ENCODE measurements at places on chromosomes 2 and 18.

DNA sequence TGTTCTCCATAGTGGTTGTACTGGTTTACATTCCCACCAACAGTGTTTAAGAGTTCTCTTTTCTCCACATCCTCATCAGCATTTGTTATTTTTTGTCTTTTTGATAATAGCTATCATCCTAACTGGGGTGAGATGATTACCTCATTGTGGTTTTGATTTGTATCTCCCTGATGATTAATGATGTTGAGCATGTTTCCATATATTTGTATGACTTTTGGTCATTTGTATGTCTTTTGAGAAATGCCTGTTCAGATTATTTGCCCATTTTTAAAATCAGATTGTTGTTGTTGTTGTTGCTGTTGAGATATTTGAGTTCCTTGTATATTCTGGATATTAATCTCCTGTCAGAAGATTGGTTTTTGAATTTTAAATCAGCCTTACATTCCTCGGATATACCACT, 147.5 kb downstream of the NCOA1 start:
- no peak for DNase-seq

GRCh38 chr2:17179145-17179808, 339.0 kb downstream of the RAD51AP2 start:
- no peak for DNase-seq

DNA sequence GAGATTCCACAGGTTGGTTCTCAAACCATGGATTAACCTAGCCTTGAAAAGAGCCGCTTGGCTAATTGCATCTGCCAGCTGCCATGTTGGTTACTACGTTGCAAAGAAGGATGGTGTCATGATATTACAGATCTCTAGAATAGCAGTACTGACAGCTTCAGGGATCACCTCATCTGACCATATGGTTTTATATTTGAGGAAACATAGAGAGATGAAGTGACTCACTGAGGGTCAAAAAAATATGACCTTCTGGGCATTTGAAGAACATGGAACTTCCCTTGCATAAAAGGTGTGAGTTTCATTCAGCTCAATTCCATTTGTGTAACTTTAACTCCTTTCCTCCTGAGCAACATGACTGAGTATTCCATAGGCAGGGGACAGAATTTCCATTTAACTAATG, 242.3 kb downstream of the SETBP1 start:
- no peak for DNase-seq

GRCh38 chr2:32993005-32993539, 46.3 kb downstream of the LTBP1 start:
- DNase-seq: no peak

DNA sequence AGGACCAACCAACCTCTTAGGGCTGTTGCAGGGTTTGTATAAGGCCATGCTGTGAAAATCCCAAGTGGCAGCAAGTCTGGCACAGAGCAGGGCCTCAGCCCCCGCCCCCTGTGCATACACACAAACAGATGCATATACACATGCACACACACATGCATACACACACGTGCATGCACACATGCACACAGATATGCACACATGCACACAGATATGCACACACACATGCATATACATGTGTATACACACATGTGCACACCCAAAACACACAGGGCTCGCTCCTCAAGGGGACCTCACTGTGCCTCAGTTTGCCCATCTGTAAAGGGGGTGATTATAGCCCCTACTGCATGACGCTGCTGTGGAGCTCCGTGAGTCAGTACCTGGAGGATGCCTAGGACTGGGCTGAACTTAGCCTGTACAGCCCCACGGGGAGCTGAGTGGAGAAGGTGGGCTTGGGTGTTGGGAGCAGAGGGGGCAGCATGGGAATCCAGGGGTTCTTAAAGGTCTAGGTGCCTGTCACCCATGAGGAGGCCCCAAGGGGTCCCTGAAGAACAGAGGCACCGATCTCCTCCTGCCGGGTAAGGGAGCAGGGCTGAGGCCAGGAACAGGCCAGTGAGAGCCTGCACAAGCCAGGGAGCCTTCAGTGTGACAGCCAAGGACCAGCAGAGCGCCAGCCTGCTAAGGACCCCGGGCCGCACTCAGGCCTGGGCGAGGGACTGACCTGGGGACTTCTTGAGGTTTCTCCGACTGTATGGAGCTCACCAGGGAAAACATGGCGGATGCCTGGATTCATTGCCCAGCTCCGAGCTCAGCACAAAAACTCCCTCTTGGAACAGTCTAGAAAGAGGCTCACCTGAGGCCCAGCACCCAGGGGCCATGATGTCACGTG, 24.0 kb upstream of the ALPI start:
- DNase-seq: no peak

DNA sequence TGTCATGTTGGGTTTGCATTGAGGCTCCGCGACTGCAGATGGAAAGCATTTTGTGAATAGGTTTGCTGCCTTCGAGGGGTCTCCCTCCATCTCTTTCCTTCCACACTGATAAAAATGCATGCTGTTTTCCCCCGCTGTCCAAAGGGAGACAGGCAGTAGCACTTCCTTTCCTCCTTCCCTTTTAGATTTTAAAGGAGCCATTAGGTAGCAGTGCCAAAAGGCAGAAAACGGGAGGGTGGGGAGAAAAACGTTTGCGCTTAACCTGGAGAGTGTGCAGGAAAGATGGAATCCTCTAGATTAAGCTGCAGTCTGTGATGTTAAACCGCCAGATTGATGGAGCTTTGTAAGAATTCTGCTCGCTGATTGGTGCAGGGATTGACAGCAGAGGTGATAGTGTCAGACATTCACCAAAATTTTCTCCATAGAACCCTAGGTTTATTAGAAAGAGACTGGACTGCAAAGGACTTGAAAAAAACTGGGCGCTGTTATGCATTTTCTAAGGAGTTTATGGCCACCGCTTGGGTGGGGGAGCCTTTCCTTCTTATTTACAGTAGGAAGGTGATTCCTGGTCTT, 688 bp downstream of the MAPRE2 start:
- DNase-seq: peak; percentile 38

- DNase-seq: peak; percentile 80
Measured at GRCh38 chr2:221203125-221203524, 369.0 kb downstream of the EPHA4 start.

DNA sequence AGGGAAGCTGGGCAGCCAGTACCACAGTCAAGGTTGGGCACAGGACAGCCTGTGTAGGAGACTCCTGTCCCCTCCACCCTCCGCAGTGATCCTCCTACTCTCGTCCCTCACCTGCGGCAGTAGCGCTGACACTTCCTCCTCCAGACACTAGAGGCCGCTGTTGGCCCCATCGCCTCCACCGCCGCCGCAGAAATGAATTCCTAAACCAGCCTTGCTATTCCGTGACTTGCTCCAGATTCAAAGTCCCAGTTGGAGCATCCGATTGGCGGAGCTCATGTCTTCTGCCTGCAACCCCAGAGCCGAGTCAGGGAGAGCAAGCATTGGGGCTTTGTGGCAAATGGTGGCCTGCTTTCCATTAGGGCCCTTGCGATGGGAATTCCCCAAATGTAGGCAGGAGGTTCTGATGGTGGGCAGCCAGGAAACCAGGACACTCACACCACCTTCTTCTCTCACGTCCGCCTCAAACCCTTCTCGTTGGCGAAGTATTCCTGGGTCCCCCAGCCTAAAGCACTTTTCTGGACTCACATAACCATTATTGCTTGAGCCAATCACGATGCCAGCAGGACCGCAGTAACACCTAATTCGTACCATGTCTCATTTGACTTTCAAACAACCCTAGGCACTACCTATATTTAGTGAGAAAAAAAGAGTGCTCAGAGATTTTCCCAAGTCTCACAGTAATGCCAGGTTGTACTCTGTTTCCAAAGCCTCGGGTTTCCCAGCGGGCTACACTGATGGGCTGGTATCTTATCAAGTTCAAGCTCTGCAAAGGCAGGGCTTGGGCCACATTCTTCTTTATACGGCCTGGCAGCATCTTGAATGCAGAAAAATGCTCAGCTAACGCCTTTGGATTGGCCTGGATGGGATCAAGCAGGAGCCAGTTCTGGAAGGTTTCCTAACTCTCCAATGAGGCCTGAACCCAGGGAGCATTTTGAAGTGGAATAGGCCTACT, 1.2 kb upstream of the DNAJB2 start:
- peak; percentile 73 for DNase-seq

GRCh38 chr2:70534183-70534836, 19.3 kb downstream of the TGFA start:
- no peak for DNase-seq

DNA sequence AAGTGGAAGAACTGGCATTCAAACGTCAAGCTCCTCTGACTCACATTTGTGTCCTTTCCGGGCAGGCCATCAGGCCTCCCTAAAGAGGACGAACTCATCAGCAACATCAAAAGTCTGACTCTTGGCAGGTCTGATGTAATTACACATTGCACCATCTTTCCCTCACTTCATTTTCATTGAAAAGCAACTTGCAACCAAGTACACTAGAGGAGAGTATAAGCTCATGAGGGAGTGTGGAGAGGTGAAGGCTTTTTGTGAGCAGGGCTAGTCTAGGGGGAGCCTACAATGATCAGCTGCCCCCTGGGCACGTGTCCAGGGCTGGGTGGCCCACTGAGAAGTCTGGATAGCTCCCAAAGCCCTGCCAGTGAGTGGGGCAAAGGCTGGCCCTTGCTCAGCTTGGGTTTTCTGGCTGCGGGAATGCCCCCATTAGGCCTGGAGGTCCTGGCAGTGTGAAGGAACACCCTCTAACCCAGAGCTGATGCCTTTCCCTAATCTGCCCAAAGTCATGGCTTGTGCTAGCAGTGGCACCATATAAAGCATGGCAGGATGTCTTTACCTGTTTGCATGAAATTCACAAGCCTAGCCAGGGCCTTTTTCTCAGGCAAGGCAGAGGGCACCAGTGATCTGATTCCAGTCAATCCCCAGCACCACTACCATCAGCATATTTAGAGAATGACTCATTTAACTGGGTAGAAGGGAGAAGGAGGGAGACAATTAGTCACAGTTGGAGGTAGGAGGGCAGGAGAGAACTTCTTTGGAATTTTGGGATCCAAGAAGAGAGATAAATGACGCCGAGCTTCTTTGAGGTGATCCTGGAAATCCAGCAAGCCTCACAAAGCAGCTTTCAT, 8.5 kb upstream of the DAW1 start:
- no peak for DNase-seq

DNA sequence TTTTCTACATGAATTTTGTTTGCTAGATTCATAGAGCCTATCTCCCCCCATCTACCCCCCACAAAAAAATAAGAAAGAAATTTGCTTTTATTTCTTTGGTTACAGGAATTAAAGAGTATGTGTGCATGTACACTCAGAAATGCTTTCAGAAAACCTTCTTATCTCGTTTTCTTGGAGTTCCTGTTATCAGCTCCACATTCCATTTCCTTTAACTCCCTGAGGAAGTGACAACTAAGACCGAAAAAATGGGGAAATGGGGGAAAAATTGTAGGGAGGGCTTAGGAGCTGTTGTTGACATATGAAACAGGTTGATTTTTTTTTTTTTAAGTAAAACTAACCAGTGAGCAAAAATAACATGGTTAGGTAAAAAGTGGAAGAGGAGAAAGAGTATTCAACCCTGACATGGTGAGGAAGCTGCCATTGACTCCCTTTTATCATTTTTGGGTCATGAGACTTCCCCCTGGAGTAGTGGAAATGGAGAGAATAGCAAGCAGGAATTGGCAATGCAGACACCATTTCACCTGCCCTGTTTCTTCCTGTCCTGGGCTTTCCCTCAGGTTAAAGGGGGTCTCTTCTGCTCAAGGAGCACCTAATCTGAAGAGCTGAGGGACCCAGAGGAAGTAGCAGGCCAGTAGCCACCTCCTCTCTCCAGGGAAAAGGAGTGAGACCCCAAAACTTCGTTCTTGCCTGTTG, 93.5 kb downstream of the OSBPL6 start:
- DNase-seq: no peak

DNA sequence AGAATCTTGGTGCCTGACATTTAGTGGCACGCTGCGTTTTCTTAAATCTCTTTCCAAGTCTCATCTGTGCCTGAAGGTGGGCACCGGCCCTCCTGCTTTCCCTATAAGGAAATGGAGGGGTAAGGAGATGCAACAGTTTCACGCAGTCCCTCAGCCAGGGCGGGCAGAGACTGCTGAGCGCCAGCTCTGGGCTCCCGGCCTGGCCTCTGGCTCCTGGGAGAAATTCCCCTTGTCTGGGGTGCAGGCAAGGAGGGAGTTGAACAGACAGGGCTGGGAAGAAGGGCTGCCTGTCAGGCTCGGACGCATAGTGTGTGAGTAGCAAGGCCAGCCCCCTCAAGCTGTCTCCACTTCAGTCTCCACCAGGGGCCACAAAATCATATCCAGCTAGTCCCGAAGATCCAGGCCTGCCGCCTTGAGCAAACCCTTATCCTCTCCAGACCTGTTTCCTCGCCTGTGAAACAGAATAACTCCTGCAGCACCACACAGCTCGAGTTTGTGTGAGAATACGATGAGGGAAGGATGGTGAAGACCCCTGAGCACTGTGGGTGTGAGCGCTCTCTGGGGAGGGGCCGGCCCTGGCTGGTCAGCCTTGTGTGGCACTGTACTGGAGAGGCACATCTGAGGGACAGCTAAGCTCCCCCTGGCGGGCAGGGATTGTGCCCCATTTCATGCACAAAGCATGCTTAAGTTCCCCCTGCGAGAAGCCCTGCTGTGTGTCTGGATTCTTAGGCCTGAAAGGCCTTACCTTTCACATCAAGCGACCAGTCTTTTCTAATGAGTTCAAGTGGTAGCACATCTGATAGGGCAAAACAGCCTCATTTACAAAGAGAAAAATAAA, 33.8 kb downstream of the SDC1 start:
- no peak for DNase-seq

DNA sequence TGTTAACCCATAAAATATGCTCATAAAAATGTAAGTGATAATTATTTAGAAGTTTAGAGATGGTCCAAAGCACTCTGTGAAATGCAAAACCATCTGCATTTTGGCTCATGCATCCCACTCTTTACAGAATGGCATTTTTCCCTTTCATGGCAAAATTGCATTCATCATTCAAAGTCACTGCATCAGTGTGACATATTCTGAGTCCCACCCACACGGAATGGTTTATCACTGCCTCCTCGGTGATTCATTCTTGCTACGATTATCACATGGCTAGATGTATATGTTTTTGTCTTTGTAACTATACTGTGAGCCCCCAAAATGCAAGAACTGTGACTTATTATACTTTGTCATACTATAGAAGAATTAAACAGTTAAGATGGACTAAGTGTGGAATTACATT, 293.0 kb downstream of the LRATD1 start:
- DNase-seq: no peak

DNA sequence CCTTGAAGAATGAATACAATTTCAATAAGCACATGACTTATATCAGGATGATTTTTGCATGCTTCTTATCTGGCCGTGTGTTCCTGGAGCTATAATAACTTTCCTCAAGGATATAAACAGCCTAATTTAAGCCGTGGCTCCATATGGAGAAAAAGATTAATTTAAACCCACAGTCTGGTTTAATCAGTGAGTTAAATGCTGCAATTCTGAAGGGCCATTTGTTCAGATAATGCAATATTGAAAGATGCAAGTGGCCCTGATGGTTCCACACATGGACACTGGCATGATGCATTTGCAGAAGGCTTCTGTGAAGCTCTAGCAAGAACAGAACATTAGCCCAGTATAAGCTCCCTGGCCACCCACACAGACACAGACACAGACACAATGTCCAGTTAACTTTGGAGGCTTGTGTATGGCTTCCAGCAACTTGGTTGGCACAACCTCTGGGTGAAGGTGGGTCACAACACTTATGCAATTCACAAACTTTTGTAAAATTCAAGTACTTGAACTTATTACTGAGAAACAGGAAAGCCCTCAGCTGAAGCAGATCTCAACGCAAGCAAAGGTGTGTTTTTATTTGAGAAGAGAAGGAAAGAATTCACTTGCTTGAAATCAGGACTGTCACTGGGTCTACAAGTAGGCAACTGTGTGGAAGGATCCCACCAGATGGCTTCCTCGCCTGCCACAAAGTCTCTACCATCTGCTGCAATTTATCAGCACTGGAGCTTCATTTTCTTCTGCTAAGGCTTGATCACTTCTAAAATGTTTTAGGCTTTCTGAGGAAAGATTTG, 63.3 kb downstream of the MDH1 start:
- DNase-seq: no peak
